ENCODE measurements at places on chromosomes 2 and 18.

DNA sequence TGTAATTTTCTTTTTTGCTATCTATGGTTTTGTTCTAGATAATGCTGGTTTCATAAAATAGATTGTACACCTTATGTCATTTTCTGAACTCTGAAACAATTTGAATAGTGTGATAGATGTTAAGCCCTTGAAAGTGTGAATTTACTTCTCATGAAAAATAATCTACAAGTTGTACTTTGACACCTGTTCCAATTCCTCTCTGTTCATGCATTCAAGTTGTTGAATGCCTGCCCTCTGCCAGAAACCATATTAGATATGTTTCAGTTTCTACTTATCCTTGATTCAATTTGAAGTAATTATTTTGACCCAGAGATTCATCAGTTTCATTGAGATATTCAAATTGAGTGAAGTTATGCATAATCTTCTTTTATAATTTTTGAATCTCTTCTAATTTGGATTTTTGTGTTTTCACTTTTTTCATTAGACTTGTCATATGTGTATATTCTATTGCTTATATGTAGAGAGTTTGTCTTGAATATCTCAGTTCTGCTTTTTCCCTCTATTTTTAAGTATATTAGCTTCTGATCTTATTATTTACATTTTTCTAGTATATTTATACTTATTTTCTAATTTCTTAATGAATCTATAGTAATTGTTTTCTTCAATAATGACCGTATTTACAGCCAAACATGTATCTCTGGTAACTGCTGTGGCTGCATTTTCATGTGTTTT is 143.3 kb upstream of the TACR1 start:
- DNase-seq = no peak

GRCh38 chr18:57267368-57267925 is 84.9 kb upstream of the ST8SIA3 start:
- no peak for DNase-seq

DNA sequence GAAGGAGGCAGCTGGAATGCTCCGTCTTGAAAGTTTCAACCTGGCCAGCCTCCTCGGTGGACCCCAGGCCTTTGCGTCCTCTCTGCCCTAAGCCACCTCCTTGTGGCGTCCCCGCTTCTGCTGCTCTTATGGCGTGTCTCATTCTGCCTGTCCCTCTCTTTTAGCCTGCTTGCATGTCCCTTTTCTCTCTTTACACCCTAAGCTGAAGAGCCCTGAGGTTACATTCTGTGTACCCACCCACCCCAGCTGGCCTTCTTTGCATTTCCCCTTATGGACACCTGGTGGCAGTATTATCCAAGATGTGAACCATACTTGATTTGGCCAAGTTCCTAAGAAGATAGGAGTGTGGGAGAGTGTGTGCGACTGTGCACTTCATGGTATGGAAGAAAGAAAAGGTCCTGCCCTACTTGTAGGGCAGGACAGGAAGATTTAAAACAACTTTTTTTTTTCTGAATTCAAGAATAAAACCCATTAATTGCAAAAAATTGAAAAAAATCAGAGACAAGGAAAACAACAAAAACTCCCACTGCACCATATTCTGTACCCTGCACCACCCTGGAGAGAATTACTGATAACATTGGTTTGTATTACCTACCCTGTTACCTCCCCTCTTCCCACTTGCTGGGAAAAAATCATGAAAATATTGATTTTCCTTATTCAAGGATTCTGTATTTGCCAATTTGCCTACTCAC is 77.4 kb downstream of the DYSF start:
- DNase-seq = no peak

GRCh38 chr18:4817665-4818064 is 362.6 kb upstream of the DLGAP1 start:
- no peak for DNase-seq

GRCh38 chr2:207046724-207047123 is 107.4 kb downstream of the CPO start:
- DNase-seq = no peak

DNA sequence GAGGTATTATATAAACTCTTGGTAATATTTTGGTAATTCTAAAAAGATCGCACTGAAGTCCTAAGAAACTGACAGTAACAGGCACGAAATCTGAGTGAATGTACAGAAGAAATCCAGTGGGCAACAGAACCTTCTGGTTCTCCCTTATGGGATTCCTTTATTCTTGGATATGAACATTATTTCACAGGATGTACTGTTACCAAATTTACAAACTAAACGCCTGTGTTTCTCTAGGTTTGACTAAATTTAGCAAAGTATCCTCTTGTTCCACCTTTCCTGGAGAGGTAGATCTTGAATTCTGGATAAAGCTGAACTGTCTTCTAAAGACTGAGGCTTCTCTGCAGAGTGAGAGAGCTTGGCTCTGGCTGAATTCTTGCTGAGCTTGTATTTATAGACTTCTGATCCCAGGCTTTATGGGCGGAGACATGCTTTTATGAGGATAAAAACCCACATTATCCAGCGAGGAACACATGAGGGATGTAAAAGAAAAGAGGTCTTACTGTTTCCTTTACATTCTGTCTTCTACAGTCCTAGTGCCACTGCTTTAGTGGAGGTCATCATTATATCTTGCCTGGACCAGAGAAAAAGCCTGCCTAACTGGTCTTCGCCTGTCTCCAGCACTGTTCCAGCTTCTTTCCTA is 220.8 kb downstream of the CDH2 start:
- no peak for DNase-seq

GRCh38 chr2:219769090-219769910 is 141.9 kb downstream of the SLC4A3 start:
- DNase-seq = no peak

GRCh38 chr2:55581435-55581834 is 36.0 kb downstream of the PPP4R3B start:
- no peak for DNase-seq

- no peak for DNase-seq
These were observed 17.2 kb downstream of the EML4 start for GRCh38 chr2:42186366-42186765.

- no peak for DNase-seq
These were observed 114.8 kb upstream of the ZNF236 start for GRCh38 chr18:76707534-76707933.

GRCh38 chr2:69436596-69436937 is 668 bp downstream of the NFU1 start:
- no peak for DNase-seq

DNA sequence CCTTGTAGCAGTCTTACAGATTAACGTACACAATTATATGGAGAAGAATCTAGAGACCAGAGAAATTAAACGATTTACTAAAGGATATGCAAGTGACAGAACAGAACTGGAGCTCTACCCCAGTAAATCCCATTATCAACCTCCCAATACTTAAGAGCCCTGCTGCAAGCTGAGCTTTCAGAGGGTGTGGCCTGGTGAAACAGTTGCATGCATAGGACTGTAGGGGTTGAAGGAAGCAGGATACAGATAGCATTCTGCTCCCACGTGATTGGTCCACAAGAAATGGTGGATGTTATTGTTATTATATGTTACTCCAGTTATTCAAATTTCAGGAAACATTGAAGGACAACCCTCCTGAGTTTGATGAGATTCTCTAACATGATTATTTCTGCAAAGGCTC is 210.8 kb upstream of the THUMPD2 start:
- DNase-seq = no peak

DNA sequence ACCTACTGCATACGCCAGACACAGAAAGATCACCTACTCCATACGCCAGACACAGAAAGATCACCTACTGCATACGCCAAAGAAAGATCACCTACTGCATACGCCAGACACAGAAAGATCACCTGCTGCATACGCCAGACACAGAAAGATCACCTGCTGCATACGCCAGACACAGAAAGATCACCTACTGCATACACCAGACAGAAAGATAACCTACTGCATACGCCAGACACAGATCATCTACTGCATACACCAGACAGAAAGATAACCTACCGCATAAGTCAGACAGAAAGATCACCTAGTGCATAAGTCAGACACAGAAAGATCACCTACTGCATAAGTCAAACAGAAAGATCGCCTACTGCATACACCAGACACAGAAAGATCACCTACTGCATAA is 25.8 kb downstream of the COA5 start:
- DNase-seq = no peak

GRCh38 chr18:14014456-14014855 is 99.1 kb upstream of the MC2R start:
- DNase-seq = no peak

DNA sequence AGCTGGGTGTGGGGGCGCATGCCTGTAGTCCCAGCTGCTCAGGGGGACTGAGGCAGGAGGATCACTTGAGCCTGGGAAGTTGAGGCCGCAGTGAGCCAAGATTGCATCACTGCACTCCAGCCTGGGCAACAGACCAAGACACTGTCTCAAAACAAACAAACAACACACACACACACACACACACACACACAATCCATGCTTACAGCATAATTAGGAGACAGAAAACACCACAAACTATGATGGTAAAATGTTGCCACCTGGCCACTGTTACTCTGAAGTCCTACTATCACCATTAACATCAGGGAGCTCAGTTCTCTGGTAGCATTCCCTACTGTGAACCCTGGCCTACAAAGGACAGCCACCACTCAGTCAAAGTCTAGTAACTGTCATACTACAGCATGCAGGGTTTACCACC is 18.3 kb downstream of the DNPEP start:
- no peak for DNase-seq

DNA sequence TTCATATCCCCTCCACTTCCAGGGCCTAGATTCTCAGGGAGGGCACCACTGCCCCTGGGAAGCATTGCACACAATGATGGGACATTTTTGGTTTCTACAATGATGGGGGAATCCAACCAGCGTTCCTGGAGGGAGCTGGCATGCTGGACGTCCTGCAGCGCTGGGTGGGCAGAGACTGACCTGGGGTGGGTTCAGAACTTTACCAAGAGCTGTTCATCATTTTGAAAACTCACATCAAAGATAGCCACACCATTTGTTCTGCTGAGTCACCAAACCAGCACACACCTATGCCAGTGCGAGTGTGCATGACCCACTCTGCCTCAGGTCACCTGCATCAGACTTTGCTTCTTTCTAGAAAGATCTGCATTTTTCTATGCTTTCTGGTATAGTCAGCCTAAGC is 14.1 kb upstream of the ARMC9 start:
- no peak for DNase-seq

DNA sequence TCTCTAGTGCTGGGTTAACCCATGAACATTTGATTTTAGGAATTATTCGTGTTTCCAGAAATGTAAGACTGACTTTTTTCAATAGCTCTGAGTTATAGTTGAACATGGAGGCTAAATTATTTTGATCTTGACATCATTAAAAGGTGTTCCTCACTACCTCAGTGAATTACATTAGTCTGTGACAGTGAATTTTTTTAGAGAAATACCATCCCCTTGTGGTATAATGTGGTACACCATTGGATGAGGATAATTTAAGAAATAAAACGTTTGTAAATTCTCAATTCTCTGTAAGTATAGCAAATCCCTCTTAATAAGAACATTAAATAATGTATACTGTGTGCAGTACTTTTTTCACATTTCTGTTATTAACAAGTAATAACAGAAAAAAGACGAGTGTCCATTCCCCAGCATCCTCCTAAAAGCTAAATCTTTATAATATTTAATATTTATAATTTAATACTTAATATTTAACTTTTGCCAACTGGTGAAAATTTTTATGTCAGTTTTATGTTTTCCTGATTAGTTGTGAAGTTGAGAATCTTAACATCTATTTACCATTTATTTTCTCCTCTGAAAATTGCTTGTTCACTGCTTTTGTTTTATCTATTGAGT is 70.3 kb upstream of the CWC22 start:
- peak; percentile 10 for DNase-seq

- DNase-seq = no peak
These were observed 52.2 kb downstream of the INPP5D start for GRCh38 chr2:233112329-233112728.

DNA sequence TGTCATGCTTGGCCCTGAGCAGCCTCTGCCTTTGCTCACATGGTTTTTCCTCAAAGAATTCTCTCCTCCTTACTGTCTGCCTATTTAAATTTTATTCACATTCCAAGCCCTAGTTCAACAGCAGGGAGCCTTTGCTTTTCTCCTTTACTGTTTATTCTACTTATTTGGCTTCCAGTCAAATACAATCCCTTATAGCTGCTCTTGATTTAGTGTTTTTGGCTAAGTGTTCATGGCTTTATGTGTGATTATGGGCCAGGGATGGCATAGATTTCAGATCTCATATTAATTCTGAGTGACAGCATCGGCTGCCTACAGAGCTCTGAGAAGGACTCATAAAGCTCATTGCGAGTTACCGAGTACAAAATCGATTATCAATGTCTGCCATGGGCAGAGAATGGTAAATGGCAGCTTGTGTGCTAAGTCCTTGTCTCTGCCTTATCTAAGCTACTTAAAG is 106.7 kb downstream of the METTL8 start:
- no peak for DNase-seq

GRCh38 chr2:217527590-217528202 is 475.1 kb downstream of the TNS1 start:
- DNase-seq = no peak

DNA sequence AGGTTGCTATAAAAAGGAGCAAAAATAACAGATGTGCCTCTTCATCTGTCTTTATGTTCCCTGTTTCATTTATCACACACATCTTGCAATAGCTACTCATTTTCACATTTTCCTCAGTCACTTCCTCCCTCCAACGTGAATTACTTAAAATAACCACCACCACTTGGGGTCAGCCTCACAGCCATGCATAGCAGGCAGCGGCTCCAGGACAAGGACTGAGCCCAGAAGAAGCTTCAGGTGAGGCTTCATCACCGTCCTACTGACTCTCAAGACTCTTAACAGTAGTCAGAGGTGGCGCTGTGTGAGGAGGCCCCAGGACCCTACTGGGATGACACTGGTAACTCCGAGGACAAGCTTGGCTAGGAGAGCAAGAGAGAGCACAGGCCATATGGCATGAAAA is 15.5 kb upstream of the ST8SIA5 start:
- no peak for DNase-seq

DNA sequence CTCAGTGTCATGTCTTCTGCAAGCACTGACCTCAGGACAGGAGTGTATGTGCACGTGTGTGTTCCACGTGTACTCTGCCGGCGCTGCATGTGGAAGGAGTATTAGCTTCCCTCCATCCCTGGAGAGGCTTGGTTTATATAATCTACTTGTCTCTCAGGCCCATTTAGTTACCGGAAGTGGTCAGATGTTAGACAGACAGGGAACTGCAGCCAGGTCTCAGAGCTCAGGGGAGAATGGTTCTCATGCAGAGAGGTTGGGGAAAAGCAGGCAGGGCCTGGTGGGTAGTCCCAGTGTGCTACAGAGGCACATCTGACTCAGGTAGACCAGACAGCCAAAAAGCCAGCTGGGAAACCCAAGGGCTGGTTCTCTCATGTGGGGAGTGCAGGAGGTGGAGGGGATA is 167.9 kb downstream of the CTIF start:
- DNase-seq = no peak

DNA sequence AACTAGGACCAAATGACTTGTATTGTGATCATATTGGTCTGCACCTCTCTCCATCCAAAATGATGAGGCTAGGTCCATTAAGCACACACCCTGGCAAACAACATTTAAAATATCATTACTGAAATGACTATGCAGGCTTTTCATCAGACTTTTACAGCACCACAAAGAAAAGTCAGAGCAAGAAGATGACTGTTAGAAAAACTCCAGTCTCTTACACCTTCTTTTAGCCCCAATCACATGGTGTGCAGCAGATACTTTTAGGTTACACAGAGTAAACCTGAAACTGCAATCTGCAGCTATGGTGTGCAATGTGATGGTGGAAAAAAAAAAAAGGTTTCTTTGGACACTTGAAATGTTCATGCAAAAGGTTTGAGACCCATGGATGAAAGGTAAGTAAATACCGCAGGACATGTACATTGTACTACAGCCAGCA is 5.4 kb upstream of the POLI start:
- DNase-seq = no peak
